H9 (cell line): ENCODE measurements at places on chromosomes 13 and 19.

DNA sequence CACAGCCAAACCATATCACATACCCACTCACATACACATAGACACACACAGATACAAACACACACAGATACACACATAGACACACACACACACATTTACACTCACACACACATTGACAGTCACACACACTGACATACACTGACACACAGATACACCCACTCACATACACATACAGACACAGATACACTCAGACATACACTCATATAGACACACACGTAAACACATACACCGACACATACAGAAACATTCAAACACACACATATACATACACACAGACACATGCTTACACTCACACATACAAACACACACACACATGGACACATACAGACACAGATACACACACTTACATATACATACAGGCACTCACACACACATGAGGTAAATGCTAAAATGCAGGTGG, 30.2 kb downstream of the GJA3 start:
- no peak overlapping the region for H3K27ac ChIP-seq
- H3K27me3 ChIP-seq, result peaks cover 6% of the 10 kb centered on the region; the same call in 1 of the 2 replicates
- no peak overlapping the region for H3K4me3 ChIP-seq
- DNase-seq, result peak; percentile 3
- no peaks in the 10 kb centered on the region for H3K4me1 ChIP-seq

DNA sequence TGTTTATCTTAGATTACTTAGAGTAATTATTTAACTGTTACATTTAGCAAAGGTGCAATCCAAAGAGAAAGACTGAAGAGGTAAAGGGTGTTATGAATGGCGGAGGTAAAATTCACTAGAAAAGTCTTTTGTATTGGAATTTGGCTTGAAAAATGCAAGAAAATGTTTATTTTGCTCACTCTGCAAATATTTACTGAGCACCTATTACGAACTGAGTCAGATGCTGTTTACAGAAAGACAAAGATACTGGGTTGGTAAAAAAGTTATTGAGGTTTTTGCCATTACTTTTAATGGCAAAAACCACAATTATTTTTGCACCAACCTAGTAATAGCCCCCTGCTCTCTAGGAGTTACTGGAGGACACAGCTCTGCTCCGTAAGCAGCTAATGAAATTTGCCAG, 135.2 kb downstream of the RBM26 start:
- H3K36me3 ChIP-seq, result peaks cover 43% of the 10 kb centered on the region
- H3K27ac ChIP-seq, result no peak overlapping the region
- no peak for DNase-seq
- H3K27me3 ChIP-seq, result no peaks in the 10 kb centered on the region
- H3K4me1 ChIP-seq, result no peaks in the 10 kb centered on the region; the same call in 1 of the 2 replicates

DNA sequence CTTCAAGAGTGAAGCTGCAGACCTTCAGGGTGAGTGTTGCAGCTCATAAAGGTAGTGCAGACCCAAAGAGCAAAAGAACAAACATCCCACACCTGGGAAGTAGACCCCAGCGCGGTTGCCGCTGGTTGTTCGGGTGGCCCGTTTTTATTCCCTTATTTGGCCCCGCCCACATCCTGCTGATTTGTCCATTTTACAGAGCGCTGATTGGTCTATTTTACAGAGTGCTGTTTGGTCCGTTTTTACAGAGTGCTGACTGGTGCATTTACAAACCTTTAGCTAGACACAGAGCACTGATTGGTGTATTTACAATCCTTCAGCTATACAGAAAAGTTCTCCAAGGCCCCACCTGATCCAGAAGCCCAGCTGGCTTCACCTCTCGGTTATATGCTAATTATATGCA, 1.0 kb downstream of the SCGB2B2 start:
- peaks cover 22% of the 10 kb centered on the region for H3K36me3 ChIP-seq
- no peak overlapping the region for H3K27ac ChIP-seq
- no peak for DNase-seq
- H3K4me3 ChIP-seq, result no peak overlapping the region; the same call in 2 of the 3 replicates

DNA sequence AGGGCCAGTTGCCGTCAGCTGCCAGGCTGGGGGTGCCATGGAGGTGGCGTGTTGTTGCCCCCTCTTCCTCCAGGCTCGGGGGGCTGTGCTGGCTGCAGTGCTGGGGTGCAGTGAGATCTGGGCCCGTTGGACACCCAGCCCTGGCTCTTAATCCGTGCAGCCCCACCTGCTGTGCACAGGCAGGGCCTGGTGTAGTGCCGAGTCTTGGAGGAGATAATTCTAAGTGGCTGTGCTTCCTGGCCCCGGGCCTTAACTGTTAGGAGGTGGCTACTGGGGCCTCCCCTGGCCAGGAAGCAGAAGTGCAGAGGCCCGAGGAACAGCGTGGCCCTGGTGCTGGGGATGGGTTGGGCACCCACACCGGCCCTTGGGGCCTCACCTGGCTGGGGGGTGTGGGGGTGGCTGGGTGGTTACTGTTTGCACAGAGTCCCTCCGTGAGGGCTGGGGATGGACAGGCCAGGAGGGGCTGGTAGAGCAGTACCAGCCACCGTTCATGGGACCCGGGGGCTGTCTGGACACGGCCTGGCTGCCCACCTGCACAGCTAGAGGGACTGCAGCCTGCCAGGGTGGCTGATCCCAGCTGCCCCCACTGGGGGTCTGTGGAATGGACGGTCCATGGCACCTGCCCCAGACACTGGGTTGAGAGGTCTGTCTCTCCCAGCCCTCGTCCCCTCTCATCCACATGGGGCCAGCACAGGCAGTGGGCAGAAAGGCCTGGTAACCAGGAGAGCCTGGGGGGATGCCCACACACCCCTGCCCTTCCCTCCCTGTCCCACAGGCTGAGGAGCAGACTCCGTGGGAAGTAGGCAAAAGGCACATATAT, 3.3 kb downstream of the GPX4 start:
- peak overlapping the region; percentile 41; the same call in 1 of the 2 replicates for H3K4me3 ChIP-seq
- no peaks in the 10 kb centered on the region for H3K4me1 ChIP-seq
- no peak for DNase-seq
- no peak overlapping the region for H3K27ac ChIP-seq
- peaks cover 7% of the 10 kb centered on the region; the same call in 1 of the 2 replicates for H3K36me3 ChIP-seq
- H3K27me3 ChIP-seq, result no peaks in the 10 kb centered on the region

GRCh38 chr13:111899714-111900389, 167.1 kb upstream of the SOX1 start:
- H3K27ac ChIP-seq, result no peak overlapping the region
- H3K36me3 ChIP-seq, result no peaks in the 10 kb centered on the region
- H3K27me3 ChIP-seq, result no peaks in the 10 kb centered on the region
- H3K4me1 ChIP-seq, result no peaks in the 10 kb centered on the region

- peak overlapping the region; percentile 97 for H3K27ac ChIP-seq
- H3K27me3 ChIP-seq, result no peaks in the 10 kb centered on the region
- peak; percentile 97 for DNase-seq
- no peaks in the 10 kb centered on the region; the same call in 2 of the 3 replicates for H3K36me3 ChIP-seq
Observed at GRCh38 chr19:31418692-31419430, 69.6 kb upstream of the TSHZ3 start.

GRCh38 chr19:46901701-46902401, 41.1 kb downstream of the ARHGAP35 start:
- H3K4me1 ChIP-seq, result peaks cover 7% of the 10 kb centered on the region; the same call in 1 of the 2 replicates
- H3K27ac ChIP-seq, result no peak overlapping the region
- H3K4me3 ChIP-seq, result no peak overlapping the region

DNA sequence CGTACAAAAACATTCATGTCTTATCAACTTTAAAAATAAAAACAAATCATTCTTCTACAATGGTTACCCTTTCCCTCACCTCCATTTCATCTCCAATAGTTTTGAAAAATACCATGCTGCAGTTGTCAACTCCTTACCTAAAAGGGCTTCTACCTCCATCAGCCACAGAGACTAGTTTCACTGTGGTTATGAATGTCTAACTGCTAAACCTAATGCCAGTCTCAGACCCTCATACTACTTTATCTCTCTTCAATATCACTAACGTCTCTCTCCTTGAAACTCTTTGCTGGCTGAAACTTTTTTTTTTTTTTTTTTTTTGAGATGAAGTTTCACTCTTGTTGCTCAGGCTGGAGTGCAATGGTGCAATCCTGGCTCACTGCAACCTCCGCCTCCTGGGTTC, 27.1 kb downstream of the LNX2 start:
- H3K27me3 ChIP-seq, result no peaks in the 10 kb centered on the region
- H3K4me1 ChIP-seq, result no peaks in the 10 kb centered on the region
- no peak overlapping the region for H3K4me3 ChIP-seq
